Dermis microvascular lymphatic vessel endothelial cell (primary cell): ENCODE measurements at places on chromosomes 2 and 18.
A peak's percentile ranks its signal among the peaks of the same experiment; 100 is the strongest.

- no peak for DNase-seq
These were observed 43.7 kb downstream of the RHOB start for GRCh38 chr2:20490300-20491181.

GRCh38 chr2:177640423-177640822, 247.8 kb downstream of the AGPS start:
- no peak for DNase-seq

- DNase-seq, result no peak
These were observed 28.5 kb upstream of the NPAS2 start for GRCh38 chr2:100791294-100791935.

- DNase-seq, result no peak
These were observed 177.5 kb upstream of the ETAA1 start for GRCh38 chr2:67219651-67220050.

- DNase-seq, result no peak
These were observed 49.6 kb upstream of the ZNF638 start for GRCh38 chr2:71281950-71282349.

- no peak for DNase-seq
These were observed 96.0 kb upstream of the ALPP start for GRCh38 chr2:232282508-232283055.

- DNase-seq, result no peak
These were observed 193.4 kb downstream of the CCDC102B start for GRCh38 chr18:68991286-68991685.

GRCh38 chr2:198660501-198660900, 797.2 kb downstream of the SATB2 start:
- DNase-seq, result no peak

DNA sequence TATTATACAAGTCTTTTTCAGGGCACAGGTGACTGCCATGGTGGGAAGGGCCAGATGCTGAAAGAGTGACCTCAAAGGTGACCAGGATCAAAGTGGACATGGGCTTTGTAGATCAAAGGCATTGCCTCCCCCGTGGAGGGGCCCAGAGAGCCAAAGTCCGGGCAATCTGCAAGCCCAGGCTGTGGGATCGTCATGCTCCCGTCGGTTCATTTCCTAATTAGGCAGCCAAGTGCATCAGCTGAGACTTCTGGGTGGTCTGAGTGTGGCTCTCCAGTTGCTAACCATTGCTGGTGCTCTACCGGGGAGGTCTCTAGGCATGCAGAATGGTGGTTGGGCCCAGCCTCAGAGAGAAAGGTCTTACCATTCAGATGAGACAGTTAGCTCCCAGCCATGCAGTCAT, 61.6 kb downstream of the TRIB2 start:
- no peak for DNase-seq

GRCh38 chr18:55337908-55338521, 250.0 kb downstream of the TCF4 start:
- DNase-seq, result peak; percentile 92

GRCh38 chr2:134099273-134099672, 154.6 kb upstream of the MGAT5 start:
- no peak for DNase-seq
